ENCODE measurements at places on chromosomes 6 and 20. TPM values are rescaled to one million over a fixed set of nuclear protein-coding genes. Genes with fewer than 3 reads are reported as not detected.

FOXA2 gene
- polyA plus RNA-seq, result 0.36 TPM

OPRM1 gene
- not detected for polyA plus RNA-seq

WFDC2 gene
- polyA plus RNA-seq, result not detected

POLR1C gene
- 119 TPM for polyA plus RNA-seq

GRCh38 chr6:25366903-25367545 lies 87.8 kb downstream of the CARMIL1 start:
- DNase-seq, result no peak

DNA sequence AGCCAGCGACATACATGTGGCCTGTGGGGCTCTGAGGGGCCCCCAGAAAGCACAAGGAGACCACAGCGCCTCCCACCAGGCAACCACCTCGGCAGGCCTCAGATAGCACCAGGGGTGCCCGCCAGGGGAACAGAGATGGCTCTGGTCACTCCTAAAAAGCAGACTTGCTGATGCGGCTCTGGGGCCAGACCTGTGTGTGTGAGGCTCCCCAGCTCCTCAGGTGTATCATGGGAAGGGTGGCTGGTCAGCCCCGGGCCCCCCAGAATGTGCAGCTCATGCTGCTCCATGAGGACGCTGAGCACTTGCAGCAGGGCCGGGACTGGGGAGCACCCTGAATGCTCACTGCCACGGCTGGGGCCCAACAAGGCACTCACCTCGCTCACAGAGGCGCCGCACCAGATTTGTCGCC lies 60.2 kb downstream of the PYGB start:
- no peak for DNase-seq
